ENCODE measurements at places on chromosomes 5 and 9.

DNA sequence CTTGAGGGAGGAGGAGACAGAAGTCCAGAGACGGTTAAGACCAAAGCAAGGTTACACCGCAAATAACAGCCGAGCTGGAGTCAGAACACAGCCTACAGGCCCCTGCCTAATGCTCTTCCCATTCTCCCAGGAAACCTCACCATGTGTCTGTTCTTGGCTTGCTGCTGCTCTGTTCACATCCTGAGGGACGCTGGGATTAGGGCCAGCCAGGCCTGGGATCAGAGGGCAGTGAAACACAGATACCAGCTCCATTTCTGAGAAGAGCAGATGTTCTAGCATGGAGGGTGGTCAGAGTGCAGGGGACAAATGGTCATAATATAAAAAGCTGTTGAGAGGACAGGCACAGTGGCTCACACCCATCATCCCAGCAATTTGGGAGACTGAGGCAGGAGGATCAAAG is 124.8 kb upstream of the LARP1 start:
- DNase-seq: no peak

DNA sequence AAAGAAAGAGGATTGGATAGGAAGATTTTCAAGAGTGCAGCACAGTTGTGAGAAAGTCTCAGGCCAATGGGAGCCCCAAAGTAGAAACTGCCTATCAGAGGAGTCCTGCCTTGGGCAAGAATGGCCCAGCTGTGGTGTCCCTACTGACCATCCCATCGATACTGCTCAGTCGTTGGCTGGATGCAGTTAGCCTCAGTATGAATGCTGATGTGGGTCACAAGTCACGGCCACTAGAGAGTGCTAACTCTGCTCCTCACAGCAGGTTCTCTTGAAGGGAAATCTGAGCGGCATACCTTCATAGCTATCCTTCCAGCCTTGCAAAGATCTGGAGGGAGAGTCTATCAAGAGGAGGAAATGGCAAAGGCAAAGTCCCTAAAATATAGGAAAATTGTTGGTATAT is 11.6 kb upstream of the CETN3 start:
- DNase-seq: no peak

- DNase-seq: no peak
Measured at GRCh38 chr9:18390393-18390792, 83.6 kb upstream of the ADAMTSL1 start.

GRCh38 chr9:123418052-123418430 is 62.0 kb downstream of the CRB2 start:
- no peak for DNase-seq

DNA sequence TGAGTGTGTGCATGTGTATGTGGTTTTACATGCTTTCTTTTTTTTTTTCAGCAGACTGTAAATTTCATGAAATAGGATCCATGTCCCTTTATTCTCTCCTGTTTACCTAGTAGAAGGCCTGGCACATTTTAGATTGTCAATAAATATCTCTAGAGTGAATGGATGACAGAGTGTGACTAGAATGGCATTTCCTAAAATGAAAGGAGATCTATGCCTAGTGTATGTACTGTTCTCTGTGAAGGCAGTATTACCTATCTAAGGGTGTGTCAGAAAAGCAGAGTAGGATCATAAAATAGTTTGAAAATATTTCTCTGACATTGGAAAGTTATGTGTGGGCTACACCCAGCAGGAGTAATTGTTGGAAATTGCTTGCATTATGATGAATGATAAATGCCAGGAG is 1876.0 kb upstream of the C9orf72 start:
- no peak for DNase-seq

DNA sequence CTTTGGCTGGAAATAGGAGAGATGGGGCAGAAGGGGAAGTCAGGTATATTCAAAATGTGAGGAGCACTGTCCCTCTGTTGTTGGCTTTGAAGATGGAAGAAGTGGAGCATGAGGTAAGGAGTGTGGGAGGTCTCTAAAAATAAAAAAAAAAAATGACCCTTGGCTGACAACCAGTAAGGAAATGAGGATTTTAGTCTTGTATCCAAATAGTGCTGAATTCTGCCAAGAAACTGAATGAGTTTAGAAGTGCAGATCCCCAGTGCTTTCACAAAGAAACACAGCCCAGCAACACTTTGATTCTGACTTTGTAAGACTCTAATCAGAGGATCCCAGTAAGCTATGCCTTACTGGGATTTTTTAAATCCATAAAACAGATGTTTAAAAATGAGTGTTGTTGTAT is 367.9 kb downstream of the CYLC2 start:
- no peak for DNase-seq

DNA sequence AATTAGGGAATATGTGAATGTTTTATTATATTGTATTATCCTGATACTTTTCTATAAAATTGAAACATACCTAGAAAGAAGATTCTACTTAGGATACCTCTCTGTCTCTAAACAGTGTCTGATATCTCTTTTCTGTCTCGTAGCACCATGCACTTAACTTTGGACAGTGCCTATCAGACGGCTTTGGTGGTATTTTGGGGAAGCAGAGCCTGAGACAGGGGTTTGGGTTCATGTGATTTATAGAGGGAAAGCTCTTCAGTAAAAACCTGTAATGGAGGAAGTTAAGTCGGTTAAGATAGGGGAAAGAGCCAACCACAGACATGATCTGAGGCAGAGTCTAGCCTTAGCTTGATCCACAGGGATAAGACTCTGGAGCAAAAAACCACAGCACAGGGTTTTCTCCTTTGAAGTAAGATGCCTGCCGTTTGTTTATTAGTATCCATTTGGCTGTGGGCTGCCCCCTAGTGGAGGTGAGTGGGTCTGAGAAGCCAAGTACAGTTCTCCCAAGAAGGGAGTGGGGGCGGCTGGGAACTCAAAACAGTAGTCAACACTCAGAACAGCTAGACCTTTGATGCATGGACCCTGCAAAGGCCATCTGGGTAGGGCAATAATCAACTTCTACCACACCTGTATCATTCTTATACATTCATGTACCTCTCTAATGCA is 141.2 kb upstream of the ASTN2 start:
- DNase-seq: peak; percentile 12

DNA sequence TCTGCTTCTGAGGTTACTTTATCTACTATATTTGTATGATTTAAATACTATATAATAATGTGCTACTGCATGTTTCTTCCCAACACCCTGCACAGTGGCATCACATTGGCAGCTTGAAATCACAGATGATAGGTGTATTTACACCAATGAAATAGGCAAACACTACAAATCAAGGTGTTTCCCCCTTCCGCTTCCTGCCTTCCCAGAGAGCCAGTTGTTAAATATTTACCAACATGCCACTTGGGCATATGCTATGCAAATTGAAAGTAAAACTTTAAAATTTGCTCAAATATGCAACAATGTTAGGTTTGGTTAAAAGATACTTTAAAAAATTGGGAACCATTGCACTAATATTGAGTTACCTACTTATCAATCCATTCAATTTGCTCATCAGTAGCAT is 58.2 kb upstream of the SMARCA2 start:
- DNase-seq: no peak

GRCh38 chr9:117151716-117152115 is 263.1 kb downstream of the ASTN2 start:
- no peak for DNase-seq

DNA sequence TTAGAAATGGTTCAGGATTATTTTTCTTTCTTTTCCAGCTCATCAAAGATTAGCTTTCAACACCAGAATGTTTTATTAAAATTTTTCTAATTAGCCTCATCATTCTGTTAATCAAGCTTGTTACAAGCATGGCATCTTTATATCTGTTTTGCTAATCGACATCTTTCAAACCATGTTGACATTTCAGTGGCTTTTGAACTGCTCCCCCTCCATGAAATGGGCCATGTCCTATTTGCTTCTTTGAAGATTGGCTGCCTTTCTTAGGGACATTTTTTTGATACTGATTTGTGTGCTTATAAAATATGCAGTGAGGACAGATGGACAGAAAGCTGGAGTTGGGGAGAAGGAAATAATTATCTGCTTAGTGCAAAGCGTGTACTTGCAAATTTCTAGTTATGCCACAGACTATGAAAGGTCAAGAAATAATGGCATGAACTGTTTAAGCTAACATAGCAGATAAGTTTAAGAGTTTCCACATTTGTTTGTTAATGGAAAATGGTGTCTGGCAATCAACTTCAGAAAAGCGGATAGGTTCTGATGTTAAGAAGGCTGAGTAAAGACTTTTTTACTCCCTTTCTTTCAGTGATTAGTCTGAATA is 27.5 kb downstream of the BTF3 start:
- no peak for DNase-seq

- no peak for DNase-seq
Measured at GRCh38 chr9:20568400-20568799, 53.9 kb downstream of the MLLT3 start.

DNA sequence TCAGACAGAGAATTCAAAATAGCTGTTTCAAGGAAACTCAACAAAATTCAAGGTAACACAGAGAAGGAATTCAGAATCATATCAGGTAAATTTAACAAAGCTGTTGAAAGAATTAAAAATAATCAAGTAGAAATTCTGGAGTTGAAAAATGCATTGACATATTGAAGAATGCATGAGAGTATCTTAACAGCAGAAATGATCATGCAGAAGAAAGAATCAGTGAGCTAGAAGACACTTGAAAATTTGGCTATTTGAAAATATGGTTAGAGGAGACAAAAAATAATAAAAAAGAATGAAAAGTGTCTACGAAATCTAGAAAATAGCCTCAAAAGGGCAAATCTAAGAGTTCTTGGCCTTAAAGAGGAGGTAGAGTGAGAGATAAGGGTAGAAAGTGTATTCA is 22.9 kb downstream of the LMBRD2 start:
- no peak for DNase-seq

DNA sequence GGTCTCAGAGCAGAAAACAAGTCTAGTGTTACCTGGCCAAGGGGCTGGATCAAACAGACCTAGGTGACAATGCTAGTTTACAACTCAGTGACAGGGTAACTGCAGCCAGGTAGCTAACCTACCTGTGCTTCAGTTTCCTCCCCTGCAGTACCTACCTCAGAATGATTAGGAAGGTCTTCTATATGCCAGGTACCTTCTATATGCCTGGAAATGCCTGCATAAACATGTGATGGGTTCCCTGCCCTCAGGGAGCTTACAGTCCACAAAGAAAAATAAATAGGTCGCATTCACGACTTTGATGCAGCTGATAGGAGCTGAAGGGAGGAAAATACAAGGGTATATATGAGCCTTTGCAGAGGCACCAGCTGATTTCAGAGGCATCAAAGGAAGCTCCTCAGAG is 16.1 kb downstream of the LHFPL2 start:
- no peak for DNase-seq

DNA sequence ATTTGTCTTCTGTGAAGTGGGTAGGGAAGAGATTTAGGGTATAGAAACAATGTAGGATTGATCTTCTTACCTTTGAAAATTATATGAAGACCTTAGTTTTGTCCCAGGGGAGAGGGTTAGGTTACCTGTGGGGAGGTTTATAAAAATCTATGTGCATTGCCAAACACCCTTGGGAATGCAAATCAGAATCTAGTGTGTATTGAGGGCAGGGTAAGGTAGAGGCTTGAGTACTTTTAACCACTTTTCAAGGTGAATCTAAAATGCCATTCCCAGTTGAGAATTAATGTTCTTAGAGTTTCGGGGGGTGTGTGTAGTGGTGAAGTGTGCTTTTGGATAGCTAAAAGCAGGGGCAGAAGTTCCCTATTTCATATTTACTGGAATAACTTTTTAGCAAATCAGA is 288.4 kb downstream of the CD180 start:
- no peak for DNase-seq

DNA sequence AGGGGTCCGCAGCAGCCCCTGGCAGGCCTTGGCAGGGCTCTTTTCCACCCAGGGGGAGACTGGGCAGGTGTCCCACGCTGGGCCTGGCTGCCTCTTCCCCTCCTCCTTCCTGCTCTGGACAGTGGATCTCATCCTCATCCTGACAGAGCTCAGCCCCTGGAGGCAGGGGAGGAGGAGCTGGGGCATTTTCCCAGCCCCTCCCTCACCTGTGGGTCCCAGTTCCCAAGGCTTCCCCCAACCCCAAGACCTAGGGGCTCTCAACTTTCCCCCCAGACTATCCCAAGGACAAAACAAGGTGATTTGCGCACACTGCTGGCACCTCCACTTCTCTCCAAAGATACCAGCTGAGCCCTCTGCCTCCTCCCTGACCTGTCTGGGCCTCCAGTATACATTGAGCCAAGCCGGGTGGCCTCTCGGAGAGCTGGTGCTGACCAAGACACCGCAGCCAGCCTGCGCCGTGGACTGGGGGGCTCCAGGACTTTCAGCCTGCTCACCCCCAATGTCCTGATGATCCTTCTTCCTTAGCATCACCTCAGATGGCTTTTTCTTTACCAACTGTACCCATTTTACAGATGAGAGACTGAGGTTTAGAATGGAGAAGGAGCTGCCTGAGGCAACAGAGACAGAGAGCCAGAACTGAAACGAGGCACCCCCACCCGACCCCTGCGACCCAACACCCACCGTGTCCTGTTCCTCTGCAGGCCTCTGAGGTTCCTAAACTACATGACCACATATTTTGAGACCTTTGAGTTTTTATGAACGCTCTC is 126.6 kb downstream of the BARX1 start:
- no peak for DNase-seq

- DNase-seq: no peak
Measured at GRCh38 chr5:34735491-34736426, 79.6 kb downstream of the RAI14 start.

- DNase-seq: peak; percentile 98
Measured at GRCh38 chr5:140302786-140303639, at the start of gene PFDN1. Gene PFDN1 (minus strand): TSS chr5:140303101. CDS start chr5:140303073, 28 bp downstream.

DNA sequence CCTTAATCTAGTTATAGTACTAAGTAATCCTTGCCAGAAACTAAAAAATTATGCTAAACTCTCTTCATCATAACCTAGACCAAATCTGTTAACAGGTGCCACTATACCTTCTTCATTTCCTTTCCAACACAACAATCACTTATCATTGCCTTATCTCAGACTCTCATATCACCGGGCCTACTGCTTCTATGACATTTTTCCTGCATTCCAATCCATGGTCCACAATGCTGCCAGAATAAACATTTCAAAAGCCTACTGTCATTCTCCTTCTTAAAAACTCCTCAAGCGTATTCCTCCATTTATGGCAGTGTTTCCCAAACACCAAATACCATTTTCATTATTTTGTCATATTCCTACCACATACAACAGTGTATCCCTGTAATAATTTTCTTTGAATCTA is 6.5 kb downstream of the PPP6C start:
- DNase-seq: no peak

Measured in hematopoietic multipotent progenitor cell treated with erythropoietin and hydrocortisone succinate and interleukin-3 and kit ligand, for 15 days (in vitro differentiated cells).